ENCODE measurements at places on chromosomes 13 and 19. TPM values are rescaled to one million over a fixed set of nuclear protein-coding genes. Genes with fewer than 3 reads are reported as not detected.

GRCh38 chr13:84834201-84834600 is 951.9 kb upstream of the SLITRK1 start:
- no peaks in the 10 kb centered on the region for H3K4me1 ChIP-seq
- no peak for DNase-seq
- no peaks in the 10 kb centered on the region for H3K27me3 ChIP-seq
- H3K36me3 ChIP-seq, result no peaks in the 10 kb centered on the region

- no peaks in the 10 kb centered on the region for H3K27me3 ChIP-seq
- no peaks in the 10 kb centered on the region for H3K36me3 ChIP-seq
- no peak overlapping the region for H3K27ac ChIP-seq
- no peak for DNase-seq
These were observed 624.0 kb upstream of the GPC6 start for GRCh38 chr13:92602560-92602959.

- DNase-seq, result no peak
- no peaks in the 10 kb centered on the region for H3K27me3 ChIP-seq
- H3K36me3 ChIP-seq, result peaks cover 5% of the 10 kb centered on the region
- H3K4me3 ChIP-seq, result no peak overlapping the region
These were observed 18.5 kb upstream of the LPAR6 start for GRCh38 chr13:48431431-48431830.

DNA sequence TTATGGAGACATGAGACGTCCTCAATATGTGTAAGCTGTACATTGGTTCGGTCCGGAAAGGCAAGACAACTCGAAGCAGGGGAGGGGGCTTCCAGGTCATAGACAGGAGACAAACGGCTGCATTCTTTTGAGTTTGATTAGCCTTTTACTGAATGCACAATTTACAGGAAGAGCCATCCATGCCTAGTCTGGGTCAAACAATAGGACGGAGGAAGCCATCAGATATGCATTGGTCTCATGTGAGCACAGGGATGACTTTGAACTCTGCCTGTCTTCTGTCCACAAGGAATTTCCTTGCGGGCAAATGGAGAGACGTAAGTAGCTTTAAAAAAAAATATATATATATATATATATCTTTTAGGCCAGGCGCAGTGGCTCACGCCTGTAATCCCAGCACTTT is 1.9 kb upstream of the CCNP start:
- H3K27me3 ChIP-seq, result peaks cover 30% of the 10 kb centered on the region
- no peaks in the 10 kb centered on the region for H3K36me3 ChIP-seq
- no peak overlapping the region for H3K4me3 ChIP-seq
- no peak for DNase-seq
- H3K27ac ChIP-seq, result no peak overlapping the region

Gene ZNF470
- total RNA-seq, result 1.8 TPM

Gene JUND
- 232 TPM for total RNA-seq

DNA sequence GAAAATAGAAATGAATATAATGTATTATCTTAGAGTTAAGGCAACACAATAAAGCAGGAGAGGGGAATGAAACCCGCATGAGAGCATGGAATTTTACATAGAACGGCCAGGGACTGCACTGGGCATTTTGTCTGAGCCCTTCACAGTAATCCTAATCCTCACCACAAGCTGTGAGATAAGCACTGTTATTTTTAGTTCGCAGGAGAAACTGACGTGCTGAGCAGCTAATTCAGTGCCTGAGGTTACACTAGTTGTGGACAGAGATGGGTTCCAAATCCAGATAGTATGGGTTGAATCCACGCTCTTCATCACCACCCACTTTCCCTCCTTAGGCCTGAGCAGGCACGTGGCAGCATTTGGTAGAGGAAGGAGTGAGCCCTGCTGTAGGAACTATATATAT is 24.8 kb upstream of the ZNF527 start:
- no peaks in the 10 kb centered on the region for H3K27me3 ChIP-seq
- no peak overlapping the region for H3K27ac ChIP-seq
- DNase-seq, result no peak
- peaks cover 53% of the 10 kb centered on the region for H3K36me3 ChIP-seq

Measured in activated CD4-positive, alpha-beta memory T cell treated with anti-CD3 and anti-CD28 coated beads for 36 hours (primary cell).